ENCODE measurements at places on chromosomes 3 and 15. TPM values are rescaled to one million over a fixed set of nuclear protein-coding genes. Genes with fewer than 3 reads are reported as not detected.

GRCh38 chr15:46059921-46060594 lies 425.2 kb downstream of the SQOR start:
- DNase-seq = peak; percentile 68

DNA sequence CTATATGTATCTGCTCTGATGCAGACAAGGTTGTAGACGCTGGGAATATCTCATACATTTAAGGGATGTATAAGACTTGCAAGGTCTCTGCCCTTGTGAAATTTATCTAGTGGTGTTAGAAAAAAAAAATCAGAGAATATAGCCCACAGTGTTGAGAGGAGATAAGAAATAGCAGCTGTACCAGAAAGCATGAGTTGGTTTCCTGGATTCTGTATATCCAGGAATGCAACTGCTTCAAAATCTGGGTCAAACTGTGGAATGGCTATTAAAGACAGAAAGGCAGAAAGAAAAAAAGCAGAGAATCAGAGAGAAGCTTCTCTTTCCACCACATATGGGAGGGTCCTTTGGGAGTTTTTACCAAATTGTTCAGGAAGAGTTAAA lies 1.5 kb upstream of the TMEM212 start:
- no peak for DNase-seq

MAGEL2 gene
- total RNA-seq = 0.83 TPM

- no peak for DNase-seq
These were observed 27.8 kb downstream of the DCAF1 start for GRCh38 chr3:51471775-51472652.

DNA sequence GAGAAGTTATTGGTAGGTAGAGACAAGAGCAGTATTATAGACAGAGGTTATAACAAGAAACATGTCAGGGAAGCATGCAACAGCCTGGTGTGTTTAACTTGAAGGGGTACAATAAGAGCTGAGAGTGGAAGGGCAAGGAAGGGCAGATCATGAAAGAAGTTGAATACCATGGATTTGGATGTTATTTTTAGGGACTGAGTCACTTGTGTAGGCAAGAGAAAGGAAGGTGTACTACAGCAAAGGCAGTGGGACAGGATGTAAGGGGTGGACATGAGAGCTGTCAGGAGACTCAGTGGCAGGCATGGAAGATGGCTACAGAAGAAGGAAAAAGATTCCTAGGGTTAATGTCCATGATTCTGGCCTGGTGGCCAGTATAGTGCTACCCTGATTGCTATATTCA lies 66.4 kb downstream of the TFG start:
- DNase-seq = no peak

GRCh38 chr15:39184701-39185390 lies 396.0 kb upstream of the THBS1 start:
- no peak for DNase-seq

GRCh38 chr3:37174532-37175126 lies at the start of gene LRRFIP2:
Gene LRRFIP2 (minus strand): TSS chr3:37174582. CDS start chr3:37148983, 25,599 bp downstream.
- no peak for DNase-seq

OR5K2 gene
- total RNA-seq = not detected

IQCF5 gene
- total RNA-seq = not detected

DNA sequence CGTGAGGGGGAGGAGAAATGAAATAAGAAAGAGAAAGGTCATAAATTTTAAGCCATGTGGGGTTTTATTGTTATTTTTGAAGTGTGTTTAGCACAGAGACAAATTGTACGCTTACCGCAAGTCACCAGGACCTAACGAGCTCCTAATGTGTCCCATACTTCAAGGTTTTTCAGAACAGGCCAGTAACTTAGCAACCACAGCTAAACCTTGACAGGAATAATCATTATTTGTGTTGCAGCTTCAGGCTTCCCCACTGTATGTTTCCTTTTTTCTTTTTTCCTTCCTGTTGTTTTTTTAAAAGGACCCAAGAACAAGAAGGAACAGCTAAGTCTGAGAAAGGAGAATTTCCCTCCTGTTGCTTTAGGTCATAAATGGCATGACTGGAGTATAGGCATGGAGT lies 160.8 kb downstream of the TUSC7 start:
- DNase-seq = no peak

GRCh38 chr15:40377606-40378005 lies 4.9 kb upstream of the KNSTRN start:
- DNase-seq = no peak

DNA sequence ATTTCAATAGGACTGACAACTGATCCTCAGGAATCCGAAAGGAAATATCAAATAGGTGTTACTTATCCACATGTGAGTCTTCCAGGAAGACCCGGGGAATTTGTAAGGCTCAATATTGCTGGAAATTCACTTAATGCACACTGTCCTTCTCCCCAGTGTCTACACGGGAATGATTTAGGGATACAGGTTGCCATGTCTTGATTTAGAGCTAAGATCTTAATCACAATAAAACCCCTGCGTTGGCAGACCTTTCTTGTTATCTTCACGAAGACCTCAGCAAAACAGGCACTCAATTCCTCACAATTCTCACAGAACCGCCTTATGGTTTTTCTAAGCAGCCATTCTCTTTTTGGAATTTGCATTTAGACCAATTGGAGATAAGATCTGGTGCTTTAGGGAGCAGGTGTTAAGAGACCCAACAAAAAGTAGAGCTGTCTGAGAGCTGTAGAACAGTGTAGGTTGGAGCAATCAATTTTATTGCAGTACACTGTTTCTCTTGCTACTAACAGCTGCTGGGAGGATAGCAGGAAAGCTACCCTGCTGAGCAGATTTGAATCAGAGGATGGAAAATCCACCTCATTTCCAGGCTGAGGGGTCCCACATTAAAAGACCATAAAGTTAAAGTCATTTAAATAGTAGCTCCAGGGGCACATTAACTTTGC lies 925.7 kb downstream of the EPHA3 start:
- no peak for DNase-seq

- peak; percentile 42 for DNase-seq
These were observed 171.7 kb downstream of the NSMCE3 start for GRCh38 chr15:29097971-29098370.

- no peak for DNase-seq
These were observed 29.4 kb downstream of the RNU5B-1 start for GRCh38 chr15:65333856-65334255.

GRCh38 chr15:44718927-44719292 lies 7.6 kb downstream of the B2M start:
- no peak for DNase-seq
